ENCODE measurements at places on chromosomes 11 and 22. TPM values are rescaled to one million over a fixed set of nuclear protein-coding genes. Genes with fewer than 3 reads are reported as not detected.

Gene FAM181B
- not detected for total RNA-seq

Gene MIAT
- total RNA-seq, result 0.37 TPM

Gene GLYATL1B
- not detected for total RNA-seq

Gene FXYD2
- 0.20 TPM for total RNA-seq

Gene APOA5
- total RNA-seq, result not detected

Gene KCNJ4
- total RNA-seq, result not detected

Gene MYOD1
- not detected for total RNA-seq

Gene SHANK2
- total RNA-seq, result 2.0 TPM

Gene REXO2
- 101 TPM for total RNA-seq

Gene TOP3B
- total RNA-seq, result 35.4 TPM

Gene THY1
- total RNA-seq, result 8.2 TPM

Gene PANX3
- not detected for total RNA-seq

Gene SMC1B
- total RNA-seq, result under 0.01 TPM

Gene C1QTNF5
- total RNA-seq, result 0.73 TPM

Gene TMEM191C
- total RNA-seq, result 0.78 TPM
